Psoas muscle (tissue), 8 donors: ENCODE measurements at places on chromosomes 4 and X. TPM values are rescaled to one million over a fixed set of nuclear protein-coding genes. Genes with fewer than 3 reads are reported as not detected.

CSAG1 gene
- not detected for total RNA-seq

SUPT20HL2 gene
- total RNA-seq = not detected

AFM gene
- not detected for total RNA-seq

FHL1 gene
- 6,074 TPM for total RNA-seq

MYL5 gene
- total RNA-seq = 4.8 TPM

SMC1A gene
- 25.9 TPM for total RNA-seq

MMGT1 gene
- total RNA-seq = 19.7 TPM

MAOA gene
- 40.0 TPM for total RNA-seq

TMEM255A gene
- total RNA-seq = 0.27 TPM

UVSSA gene
- 6.3 TPM for total RNA-seq

TMEM192 gene
- total RNA-seq = 14.5 TPM

WDR17 gene
- 0.46 TPM for total RNA-seq

TLR3 gene
- total RNA-seq = 1.5 TPM

SERTM2 gene
- total RNA-seq = not detected

AFF2 gene
- not detected for total RNA-seq

RNF150 gene
- total RNA-seq = 3.2 TPM
